Activated CD4-positive, alpha-beta T cell treated with anti-CD3 and anti-CD28 coated beads, Interleukin-2, amount 10 ng/mL, durations not matched to agents 7 days and 5 days (primary cell): ENCODE measurements at places on chromosomes 3 and 15.

- DNase-seq = no peak
Measured at GRCh38 chr3:75906555-75907112, 121.3 kb upstream of the ZNF717 start.

GRCh38 chr3:37179144-37179967 lies 5.0 kb upstream of the LRRFIP2 start:
- DNase-seq = no peak

- DNase-seq = no peak
Measured at GRCh38 chr3:53357458-53357857, 10.1 kb upstream of the DCP1A start.

GRCh38 chr3:171791692-171792076 lies 18.6 kb downstream of the PLD1 start:
- no peak for DNase-seq

DNA sequence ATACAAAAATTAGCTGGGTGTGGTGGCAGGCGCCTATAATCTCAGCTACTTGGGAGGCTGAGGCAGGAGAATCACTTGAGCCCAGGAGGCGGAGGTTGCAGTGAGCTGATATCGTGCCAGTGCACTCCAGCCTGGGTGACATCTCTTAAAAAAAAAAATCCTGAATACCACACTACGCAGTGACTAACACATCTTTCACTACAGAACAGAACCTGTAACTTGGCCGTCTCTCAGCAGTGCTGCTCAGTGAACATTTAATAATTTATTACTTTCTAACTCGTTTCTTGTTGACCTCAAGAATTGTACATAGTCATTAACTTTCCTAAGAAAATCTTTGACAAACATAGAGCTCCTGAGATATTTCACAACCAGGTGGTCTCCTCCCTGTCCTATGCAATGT lies 3.8 kb downstream of the GREM1 start:
- DNase-seq = no peak
